Tibial nerve (tissue), 4 donors: ENCODE measurements at places on chromosomes 16 and 17. TPM values are rescaled to one million over a fixed set of nuclear protein-coding genes. Genes with fewer than 3 reads are reported as not detected.

Gene RNF112
- 0.44 TPM for total RNA-seq

Gene CCL7
- total RNA-seq: not detected

Gene BRIP1
- total RNA-seq: 0.60 TPM

Gene KRT34
- total RNA-seq: not detected

Gene NFAT5
- total RNA-seq: 61.4 TPM

Gene TMEM204
- total RNA-seq: 50.0 TPM

Gene ADGRG1
- total RNA-seq: 9.0 TPM

Gene DLX3
- not detected for total RNA-seq

Gene NKIRAS2
- 28.4 TPM for total RNA-seq
